Activated CD8-positive, alpha-beta memory T cell treated with anti-CD3 and anti-CD28 coated beads for 1 hour (primary cell): ENCODE measurements at places on chromosomes 11 and 22.
A peak's percentile ranks its signal among the peaks of the same experiment; 100 is the strongest.

DNA sequence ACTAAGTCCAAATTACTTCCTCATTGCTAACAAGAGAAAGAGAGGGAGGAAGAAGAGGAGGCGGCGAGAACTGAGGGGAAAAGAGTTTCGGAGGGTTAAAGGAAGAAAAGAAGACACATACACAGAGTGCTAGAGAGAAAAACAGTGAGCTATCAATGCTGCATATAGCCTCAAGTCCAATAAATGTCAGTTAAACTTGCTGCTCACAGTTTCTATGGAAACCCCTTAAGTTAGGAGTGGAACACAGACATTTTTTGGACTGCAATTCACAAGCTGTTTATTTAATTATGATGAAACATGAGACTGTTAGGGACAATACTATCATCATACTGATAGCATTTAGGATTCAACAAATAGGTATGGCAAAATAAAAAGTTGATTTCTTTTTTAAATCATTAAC is 1320.4 kb downstream of the LRRC4C start:
- no peak for DNase-seq

DNA sequence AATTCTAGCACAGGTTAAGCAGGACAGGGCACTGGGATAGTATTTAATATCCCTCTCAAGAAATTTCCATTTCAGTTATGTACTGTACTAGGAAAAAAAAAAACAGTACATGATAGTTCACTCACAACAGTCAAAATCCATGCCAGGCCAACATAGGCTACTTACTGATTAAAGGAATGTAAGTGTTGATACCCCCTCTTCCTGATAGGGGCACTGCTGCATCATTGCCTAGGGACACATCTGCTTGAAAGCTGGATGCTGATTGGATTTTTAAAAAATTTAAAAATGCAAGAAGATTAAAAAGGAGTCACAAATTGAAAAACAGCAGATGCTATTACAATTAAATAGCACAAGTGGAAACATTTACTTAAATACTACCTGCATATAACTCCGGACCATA is 43.4 kb downstream of the APOL5 start:
- DNase-seq = no peak

DNA sequence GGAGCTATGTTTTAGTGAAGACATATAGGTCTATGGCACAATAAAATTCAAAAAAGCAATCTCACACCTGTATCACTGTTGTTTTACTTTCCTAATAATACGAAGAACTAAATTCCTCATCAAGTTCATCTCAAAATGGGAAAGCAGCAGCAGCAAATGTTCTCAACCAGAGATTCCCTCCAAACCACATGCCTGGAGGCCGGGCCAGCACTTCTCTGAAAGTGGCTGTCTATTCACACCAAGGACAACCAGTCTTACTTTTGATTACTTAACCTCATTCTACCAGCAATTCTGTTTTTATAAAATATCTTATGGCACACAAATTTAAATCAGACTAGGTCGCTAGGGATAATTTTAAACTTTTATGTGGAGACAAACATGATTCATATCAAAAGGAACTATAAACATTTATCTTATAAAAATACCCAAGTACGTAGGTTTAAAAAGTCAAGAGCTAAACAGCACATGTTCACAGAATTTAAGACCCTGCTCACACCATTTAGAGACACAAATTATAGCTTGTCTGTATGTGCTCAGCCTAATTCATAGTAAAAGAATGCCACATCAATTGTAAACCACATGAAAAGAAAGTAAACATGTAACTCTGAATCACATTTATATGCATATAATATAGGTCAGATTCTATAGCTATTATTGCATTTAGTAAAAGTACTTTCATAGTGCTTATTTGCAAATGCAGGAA is 46.1 kb downstream of the RRAS2 start:
- no peak for DNase-seq

GRCh38 chr11:76946223-76946622 is 85.5 kb downstream of the ACER3 start:
- no peak for DNase-seq

DNA sequence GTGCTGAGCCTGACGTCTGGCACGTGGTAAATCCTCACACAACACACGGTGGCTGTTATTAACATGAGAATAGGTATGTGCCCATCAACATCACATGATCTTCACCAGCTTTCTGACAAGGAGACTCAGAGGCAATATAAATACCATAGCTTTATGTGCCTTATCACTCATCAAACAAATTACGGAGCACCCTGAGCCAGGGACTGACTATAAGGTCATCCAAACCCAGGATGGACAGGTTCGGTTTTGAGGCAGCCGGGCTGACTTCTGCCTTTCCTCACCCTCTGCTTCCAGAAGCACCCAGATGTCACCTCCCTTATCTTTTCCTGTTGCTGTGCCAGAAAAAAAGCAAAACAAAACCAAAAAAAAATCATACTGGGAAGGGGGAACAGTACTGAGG is 5.7 kb upstream of the PLAAT3 start:
- no peak for DNase-seq

GRCh38 chr11:130616573-130616972 is 168.1 kb downstream of the ADAMTS15 start:
- no peak for DNase-seq

- no peak for DNase-seq
Measured at GRCh38 chr11:17683377-17684161, 35.8 kb upstream of the MYOD1 start.

DNA sequence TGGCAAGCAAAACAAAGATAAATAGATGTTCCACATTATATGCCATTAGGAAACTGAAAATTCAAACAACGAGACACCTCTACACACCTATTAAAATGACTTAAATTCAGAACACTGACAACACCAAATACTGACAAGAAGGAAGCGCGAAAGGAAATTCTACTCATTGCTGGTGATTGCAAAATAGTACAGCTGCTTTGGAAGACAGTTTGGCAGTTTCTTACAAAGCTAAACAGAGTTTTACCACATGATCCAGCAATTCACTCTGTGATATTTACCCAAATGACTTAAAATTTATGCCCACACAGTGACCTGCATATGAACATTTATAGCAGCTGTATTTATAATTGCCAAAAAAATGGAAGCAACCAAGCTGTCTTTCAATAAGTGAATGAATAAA is 232.6 kb downstream of the CASP12 start:
- no peak for DNase-seq

DNA sequence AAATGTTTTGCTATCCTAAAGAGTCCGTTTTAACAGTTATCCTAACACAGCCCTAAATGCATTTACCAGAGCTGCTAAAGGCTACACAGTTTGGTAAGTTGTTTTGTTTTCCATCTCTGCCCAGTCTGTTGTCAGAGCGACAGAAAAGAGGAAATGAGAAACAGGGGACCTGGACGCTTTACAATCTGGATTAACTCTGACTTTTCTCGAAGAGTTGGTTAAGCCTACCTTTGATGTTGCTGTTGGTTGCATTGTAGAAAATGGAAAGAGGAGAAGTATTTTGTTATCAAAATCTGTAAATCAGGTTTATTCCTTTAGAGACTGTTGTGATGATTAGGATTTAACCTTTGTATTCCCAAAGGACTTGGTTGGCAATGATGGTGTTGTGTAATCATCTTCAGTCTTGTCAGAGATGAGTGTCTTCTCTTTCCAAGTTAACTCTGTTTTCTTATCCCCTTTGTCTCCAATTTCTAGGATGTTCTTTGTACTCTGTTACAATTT is 481 bp downstream of the ANGPTL5 start:
- DNase-seq = no peak

DNA sequence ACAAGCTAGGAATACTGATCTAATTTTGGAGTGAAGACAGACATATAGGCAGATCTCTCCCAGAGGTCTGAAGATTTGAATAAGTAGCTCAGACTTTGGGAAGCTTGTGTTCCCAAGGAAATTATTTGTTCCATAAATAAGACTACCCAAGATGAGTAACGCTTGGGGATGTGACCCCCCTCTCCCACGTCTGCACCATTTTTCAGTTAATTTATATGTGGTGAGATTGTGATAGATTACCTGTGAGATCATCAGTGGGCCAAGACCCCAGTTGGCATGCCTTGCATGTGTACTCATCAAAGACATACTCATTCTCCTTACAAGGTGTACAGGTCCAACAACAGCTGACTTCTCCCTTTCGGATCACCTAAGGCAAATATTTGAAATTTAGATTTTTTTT is 252.8 kb upstream of the CTSC start:
- no peak for DNase-seq

DNA sequence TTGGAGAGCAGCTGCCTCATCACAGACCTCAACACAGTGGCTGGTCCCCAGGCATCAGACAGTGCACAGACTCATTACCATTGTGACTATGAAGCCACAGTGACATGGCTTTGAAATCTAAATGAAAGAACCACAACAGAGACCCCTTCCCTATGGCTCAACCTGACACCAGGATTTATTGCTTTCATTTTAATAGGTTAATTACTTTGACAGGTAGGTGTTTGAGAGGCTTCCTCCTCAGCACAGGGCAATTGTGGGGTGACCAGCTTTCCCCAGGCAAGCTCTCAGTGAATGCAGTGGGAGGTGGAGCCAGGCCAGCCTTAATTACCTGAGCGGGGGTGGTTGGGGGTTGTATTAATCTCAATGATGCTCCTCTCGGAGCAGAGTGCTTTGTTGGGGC is 102.3 kb downstream of the CHST1 start:
- DNase-seq = no peak

- no peak for DNase-seq
Measured at GRCh38 chr11:119445850-119446249, 22.9 kb upstream of the THY1 start.

DNA sequence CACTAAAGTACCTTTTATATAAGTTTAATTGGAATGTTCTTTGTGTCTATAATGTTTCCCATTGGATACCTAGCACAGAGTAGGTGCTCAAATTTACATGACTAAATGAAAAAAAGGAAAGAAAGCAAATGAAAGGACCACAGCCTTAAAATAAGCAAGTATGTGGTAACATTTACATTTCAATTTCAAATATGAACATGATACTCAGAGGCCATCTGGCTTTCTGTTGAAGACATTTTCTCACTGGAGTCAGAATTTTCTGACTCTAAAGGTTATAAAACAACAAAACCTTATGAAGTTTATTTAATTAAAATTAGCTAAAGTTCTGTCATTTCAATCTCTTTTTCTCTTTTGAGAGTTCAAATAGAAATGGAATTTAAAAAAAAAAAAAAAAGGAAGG is 904 bp upstream of the ANGPTL5 start:
- no peak for DNase-seq

DNA sequence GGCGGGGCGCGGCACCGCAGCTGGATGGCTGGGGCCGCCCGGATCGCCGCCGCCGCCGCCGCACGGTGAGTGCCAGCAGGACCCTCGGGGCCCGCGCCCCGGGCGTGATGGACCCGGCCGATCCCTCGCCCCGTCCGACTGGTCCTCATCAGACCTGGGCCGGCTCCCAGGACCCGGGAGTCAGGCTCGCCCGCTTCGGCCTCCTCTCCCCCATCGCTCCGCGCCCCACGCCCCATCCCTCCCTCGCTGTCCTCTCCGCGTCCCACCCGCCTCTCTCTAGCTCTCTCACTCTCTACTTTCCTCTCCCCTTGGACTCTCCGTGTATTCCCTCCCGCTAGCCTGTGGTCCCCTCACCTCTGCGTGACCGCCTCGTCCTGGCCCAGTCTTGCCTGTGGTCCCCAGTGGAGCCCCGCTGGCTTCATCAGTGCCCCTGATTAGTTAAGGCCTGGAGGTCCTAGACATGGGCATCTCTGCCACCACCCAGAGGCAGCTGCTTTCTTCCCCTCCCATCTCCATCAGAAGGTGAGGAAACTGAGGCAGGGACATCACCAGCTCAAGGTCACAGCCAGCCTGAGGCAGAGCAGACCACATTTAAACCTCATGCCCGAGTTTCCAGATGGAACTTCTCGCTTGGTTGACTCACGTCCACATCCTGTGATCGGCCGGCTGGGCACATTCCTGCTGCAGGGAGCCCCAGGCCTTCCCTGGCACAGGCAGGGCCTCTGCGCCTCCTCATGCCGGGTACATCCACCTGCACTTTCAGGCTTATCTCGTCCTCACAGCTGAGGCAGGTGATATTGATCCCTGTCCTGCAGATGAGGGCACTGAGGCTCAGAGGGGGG is 429 bp downstream of the SLC39A13 start:
- no peak for DNase-seq

GRCh38 chr11:69439127-69439526 is 42.3 kb upstream of the LINC01488 start:
- no peak for DNase-seq

- DNase-seq = no peak
Measured at GRCh38 chr11:16326679-16327297, 29.6 kb downstream of the SOX6 start.

DNA sequence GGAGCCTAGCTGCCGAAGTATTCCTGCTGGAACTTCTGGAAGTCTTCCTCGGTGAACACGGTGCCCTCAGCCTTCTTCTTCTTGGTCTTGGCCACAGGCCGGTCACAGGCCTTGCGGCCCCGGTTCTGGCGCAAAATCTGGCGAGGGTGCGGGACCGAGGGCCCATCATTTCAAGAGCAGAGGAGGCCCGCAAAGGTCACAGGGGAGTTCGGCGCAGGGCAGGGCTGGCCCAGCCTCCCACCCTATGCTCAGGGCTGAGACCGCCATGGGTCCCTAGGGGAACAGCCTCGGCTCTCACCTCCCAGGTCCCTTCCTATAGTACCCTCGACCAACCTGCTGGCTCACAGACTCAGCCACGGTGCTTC is 3.1 kb downstream of the RPS19BP1 start:
- no peak for DNase-seq

DNA sequence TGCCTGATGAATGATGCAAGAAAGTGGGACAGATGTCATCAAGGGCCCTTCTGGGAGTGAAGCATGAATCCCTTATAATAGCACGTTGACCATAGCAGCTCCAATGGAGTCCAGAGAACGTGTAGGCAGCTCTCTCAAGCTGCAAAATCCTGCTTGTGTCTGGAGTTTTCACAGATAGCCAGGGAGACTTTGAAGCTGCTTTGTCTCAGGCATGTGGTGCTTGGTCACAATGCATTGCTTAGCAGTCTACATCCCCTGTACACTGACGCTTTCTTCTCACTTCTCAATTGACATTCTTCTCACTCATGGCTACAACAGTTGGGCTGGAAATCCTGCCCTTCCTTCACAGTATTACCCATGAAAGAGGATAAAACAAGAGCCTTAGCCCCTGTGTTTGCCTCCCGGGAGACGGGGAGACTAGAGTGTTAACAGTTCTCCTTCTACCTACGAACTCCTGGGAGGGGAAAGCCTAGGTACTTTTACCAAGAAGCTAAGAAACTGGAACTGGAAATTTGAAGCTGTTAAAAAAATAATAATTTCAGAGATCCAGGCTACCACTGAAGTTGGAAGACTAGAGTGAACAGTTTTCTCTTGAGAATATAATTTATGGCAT is 20.7 kb upstream of the MMP7 start:
- no peak for DNase-seq

- DNase-seq = no peak
Measured at GRCh38 chr11:65129649-65130441, 4.5 kb downstream of the SYVN1 start.

GRCh38 chr11:47373876-47374719 is 4.2 kb downstream of the SPI1 start:
- peak; percentile 68 for DNase-seq
